Stimulated activated CD4-positive, alpha-beta T cell treated with anti-CD3 and anti-CD28 coated beads, TNF-alpha, amount 100 ng/mL, for 1 hour (primary cell): ENCODE measurements at places on chromosomes 2 and 18.

GRCh38 chr2:159010340-159010739 lies 41.9 kb downstream of the TANC1 start:
- DNase-seq = no peak

GRCh38 chr18:13457327-13457726 lies 238.8 kb downstream of the LDLRAD4 start:
- no peak for DNase-seq

- DNase-seq = no peak
Observed at GRCh38 chr2:143284087-143284675, 155.0 kb downstream of the ARHGAP15 start.

- no peak for DNase-seq
Observed at GRCh38 chr18:64749884-64750283, 601.0 kb upstream of the LINC00305 start.

DNA sequence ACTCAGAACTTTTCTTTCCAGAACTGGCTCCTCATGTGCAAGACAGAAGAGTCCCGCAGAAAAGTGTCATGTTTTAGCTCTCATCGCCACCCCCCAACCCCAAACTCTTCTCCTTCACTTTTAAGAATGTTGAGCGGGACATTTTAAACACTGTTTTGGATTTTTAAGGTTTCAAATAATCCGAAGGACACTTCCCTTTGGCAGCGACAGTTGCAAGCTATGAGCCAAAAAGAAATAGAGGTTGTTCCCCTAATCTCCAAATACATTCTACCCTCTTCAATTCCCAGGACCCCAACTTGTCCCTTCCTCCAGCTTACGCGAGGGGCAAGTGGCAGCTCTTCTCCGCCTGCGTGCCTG lies 678 bp upstream of the UBE2E3 start:
- no peak for DNase-seq

DNA sequence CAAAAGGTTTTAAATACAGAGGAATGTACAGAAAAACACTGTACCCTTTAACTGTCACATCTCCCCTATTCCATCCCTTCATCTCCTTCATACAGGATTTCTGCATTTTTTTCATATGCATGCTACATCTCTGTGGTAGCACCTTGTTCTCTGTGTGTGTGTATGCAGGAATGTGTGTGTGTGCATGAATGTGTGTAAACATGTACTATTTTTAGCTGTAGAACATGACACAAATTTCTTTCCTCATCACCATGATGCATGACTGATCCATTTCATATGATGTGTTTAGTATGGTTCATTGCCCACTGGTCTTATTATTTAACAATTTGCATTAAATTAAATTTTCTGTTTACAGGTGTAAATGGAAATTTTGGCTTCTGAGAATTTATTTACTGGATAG lies 21.5 kb upstream of the ZEB2 start:
- DNase-seq = no peak

- no peak for DNase-seq
Observed at GRCh38 chr2:211129798-211130197, 573.4 kb downstream of the CPS1 start.

DNA sequence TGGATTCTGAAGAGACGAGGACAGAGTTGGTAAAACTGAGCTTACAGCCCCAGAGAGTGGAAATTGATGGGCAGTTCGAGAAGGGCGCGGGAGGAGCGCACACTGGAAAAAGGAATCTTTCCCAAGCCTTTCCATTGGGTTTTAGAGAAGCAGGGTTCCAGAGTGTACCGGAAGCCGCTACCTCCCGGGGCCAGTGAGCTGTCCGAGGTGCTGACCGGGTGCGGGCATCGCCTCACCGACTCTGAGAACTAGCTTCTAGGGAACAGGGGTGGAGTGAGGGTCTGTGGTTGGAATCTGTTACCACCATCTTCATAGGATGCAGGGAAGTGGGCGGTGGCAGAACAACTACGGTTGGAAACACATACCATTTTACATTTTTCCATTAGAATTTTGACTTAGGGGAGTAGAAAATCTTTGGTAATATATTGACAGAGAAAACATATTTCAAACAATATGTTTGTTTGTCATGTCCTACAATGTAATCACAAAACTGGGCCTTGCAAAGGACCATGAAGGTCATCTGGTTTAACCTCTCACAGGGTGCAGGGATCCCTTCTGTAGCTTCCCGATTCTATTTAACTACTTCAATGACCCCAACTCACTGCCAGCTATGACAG lies 724 bp downstream of the NMS start:
- DNase-seq = no peak

- no peak for DNase-seq
Observed at GRCh38 chr2:233252227-233252626, 754 bp downstream of the ATG16L1 start.

- DNase-seq = no peak
Observed at GRCh38 chr2:157475722-157476390, 32.0 kb upstream of the CYTIP start.

GRCh38 chr2:120283649-120284048 lies 31.0 kb downstream of the RALB start:
- DNase-seq = no peak

DNA sequence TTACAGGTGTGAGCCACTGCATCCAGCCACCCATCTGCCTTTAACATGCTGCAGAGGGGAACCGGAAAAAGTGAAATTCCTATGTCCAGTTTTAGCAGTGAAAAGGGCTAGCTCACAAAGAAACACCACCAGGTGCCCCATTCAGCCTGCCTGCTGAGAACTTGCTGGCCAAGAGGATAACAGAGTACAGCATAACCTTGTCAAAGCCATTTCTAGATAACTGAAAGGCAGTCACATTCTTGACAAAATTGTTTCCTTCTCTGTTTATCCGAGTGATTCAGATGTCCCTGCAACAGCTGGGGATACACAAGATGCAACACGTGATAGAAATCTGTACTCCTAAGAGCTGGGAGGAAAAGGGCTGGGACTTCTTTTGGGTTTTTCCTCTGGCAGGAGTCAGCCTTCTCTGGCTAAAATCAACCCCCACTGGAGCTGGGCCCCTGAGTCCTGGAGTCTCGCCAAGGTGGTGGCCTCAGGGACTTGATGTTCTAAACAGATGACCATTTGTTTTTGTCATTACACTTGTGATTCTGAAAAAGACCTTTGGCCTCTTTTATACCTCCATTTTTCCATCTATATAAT lies 505.4 kb downstream of the BCL11A start:
- DNase-seq = no peak

GRCh38 chr18:61679836-61680235 lies 213.0 kb downstream of the RNF152 start:
- no peak for DNase-seq

DNA sequence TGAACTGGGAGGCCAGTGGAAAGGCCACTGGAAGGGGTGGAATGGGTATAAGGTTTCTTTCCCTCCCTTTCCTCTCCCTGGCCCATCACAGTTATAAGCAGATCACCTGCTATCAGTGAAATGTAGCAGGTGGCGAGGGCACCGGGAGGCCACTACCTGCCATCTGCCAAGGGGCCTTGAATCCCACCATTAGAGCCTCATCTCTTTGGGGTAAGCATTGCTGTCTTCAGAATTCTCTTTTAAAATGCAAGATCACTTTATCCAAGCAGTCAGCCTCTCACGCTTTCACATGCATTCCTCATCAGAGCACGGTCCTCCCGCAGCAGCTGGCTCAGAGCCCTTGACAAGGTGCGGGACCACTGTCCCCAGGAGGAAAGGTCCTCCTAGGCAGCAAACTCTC lies 268.5 kb downstream of the CELF4 start:
- no peak for DNase-seq

DNA sequence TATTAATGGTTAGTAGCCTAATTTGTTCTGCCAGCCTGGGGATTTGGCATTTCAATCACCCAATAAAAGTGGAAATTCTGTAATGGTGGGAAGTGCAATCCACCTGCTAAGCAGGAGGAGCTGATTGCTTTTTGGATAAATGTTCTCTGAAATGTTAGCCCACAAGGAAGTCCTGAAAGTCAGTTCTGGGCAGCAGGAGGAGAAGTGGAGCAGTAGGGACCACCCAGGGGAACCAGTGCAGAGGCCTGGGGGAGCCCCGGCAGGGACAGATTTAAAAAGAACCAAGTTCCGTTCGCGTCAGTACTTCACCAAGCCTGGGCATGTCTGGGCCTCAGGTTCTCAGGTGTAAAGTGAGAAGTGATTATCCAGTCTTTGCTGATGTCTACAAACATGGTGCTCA lies 248.5 kb upstream of the RAB6C start:
- no peak for DNase-seq

DNA sequence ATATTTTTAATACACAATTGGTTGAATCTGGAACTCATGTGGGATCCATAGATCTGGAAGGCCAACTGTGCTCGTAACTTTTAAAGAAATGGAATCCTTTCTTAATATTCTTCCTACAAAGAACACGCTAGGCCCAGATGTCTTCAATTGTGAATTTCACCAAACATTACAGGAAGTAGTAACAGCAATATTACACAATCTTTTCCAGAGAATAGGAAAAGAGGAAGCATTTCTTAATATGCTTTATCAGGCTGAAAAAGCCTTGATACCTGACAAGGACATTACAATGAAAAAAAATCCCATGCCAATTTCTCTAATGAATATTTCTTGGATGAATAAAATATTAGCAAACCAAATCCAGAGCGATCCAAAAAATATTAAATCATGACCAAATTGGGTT lies 80.3 kb upstream of the HAAO start:
- no peak for DNase-seq
